ENCODE measurements at places on chromosomes 11 and 22.
A peak's percentile ranks its signal among the peaks of the same experiment; 100 is the strongest.

- DNase-seq = peak; percentile 82
Observed at GRCh38 chr11:107722662-107723061, 10.8 kb upstream of the SLN start.

DNA sequence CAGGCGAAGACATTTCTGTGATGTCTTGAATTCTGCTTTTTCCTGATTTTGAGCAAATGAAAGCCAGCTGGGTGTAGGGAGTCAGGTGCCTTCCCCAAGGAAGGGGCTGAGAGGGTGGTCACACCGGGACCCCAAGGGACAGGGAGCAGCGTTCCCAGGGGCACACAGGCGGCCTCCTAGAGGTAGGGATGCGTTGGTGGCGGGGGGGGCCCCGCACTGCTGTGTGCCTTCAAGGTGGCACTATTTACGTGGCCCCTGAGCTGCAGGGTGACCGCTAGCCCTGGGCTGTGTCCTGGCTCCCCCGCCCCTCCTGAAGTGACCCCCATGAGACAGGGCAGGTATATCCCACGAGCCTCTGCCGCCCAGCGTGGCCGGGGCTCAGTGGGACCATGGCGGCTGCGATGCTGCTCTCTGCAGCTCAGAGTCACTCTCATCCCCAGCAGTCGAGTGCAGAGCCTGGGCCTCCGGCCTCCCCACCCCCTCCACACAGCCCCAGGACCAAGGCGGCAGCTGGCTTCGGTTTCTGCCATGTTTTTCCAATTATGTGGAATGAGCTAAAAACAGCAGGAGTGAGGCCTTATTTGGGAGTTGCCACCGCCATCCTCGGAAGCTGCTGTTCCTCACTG is 60.9 kb downstream of the LRP5 start:
- DNase-seq = no peak

DNA sequence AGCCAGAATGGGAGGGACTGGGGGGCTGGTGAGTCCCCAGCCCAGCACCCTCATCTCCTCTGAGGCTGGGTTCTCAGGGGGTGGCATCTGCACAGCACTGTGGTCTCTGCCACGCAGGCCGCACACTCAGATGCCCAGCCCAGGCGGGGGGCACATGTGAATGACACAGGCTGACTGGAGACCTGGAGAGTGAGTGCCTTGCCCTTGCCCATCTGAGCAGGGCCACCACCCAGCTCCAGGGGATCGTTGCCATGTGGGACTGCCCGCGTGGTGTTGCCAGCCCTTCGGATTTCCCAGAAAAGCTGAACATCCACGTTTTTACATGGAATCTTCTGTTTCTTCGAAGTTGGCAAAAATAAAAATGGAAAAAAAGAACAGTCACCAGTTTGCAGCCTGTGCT is 18.9 kb downstream of the PRDM11 start:
- no peak for DNase-seq

GRCh38 chr11:115707180-115707905 is 203.1 kb upstream of the CADM1 start:
- no peak for DNase-seq

- DNase-seq = no peak
Observed at GRCh38 chr22:26781596-26781995, 124.2 kb downstream of the MIAT start.

DNA sequence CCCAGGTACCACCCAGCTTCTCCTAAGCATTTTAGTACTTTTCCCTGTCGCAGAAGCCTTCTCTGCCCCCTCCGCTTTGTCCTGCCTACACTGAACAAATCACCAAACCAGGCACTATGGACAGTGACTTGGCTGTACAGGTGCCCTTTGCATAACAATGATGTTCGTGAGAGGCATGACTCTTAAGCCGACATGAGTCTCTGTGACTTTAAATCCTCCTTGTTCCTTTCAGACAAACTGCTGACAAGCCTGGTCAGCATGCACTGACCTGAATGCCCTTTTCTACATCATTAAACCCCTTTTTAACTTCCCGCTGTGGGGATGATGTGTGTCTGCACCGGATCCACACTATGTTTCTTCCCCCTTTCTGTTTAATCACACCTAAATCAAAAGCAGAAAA is 16.6 kb downstream of the CAVIN3 start:
- no peak for DNase-seq

DNA sequence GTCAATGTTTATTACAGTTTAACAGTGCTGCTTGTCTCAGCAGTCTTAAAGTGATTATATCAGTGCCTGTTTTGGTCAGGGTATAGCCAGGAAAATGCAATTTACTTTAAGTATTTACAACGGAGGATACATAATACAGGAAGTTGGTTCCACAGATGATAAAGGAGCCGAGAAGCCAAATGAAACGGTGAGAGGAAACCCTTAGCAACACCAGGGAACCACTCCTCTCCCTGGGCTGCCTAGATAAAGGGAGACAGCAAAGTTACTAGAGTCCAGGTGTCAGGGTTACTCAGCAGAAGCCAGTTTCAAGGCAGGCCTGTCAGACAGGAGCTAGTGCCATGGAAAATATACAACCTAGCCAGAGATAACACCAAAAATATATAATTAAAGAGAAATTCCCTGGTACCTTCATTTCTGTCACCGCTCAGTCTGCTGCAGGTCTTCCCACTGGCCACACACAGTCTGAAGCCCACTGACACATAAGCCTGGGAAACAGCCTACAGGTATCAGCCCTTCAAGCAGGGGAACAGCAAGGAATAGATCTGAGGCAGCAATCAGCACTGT is 55.5 kb downstream of the FAM76B start:
- DNase-seq = no peak

- DNase-seq = no peak
Observed at GRCh38 chr11:95520369-95521132, 269.0 kb downstream of the FAM76B start.

DNA sequence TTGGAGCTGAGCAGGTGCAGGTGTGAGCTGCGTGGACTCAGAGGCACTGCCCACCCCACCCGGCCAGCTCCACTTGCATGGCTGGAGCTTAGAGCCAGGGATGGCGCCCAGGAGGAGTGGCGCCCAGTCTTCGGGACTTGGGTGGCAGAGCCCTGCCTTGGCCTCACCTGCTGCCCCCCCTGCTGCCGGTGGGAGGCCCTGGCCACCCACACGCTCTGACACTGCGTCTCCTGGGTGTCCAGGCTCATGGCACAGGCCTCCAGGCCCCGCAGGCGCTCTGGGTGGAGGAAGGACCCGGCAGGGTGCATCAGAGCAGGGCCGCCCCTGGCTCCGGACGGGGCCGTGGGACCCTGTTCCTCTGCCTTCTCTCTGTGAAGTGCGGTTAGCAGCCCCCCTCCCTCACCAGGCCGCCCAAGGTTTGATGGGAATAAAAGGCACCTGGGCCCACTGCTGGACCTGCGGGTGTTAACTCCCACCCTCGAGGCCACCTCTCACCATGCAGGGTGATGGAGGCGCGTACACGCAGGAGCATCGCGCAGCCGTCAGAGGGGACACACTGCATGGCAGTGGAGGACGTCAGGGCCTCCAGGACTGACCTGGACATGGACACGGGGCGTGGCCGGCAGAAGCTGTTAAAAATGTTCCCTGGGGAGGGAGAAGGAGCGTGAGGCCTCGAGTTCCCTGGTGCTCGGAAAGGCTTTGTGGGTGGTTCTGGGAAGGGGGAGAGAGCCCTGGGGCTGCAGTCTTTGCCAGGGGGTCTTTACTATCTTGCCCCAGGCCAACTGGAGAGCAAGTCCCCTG is 11.8 kb downstream of the IL17REL start:
- DNase-seq = no peak

- DNase-seq = no peak
Observed at GRCh38 chr22:26225207-26225606, 55.9 kb downstream of the SEZ6L start.

Data from NCI-H2171 treated with DMSO at 0.1 percent for 48 hours (cell line).